AG04450 (cell line): ENCODE measurements at places on chromosomes 6 and 20.
A peak's percentile ranks its signal among the peaks of the same experiment; 100 is the strongest.

DNA sequence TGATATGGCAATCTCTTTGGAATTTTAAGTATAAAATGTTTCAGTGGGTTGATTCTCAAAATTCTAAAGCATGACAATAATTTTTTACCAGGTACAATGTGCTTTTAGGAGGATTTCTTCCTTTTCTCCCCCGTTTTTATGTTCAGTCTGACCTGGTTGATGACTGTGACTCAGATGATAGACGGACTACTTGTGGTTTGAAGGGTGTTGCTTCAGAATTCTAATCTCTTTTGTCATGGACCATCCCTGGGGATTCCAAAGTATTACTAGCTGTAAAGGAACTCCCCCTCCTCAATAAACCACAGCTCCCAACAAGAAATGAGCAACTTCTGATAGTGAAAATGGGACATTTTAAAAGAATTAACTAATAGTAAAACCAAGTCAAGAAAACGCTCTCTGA is 34.9 kb upstream of the TNFAIP3 start:
- no peak for DNase-seq

GRCh38 chr6:108673153-108673552 is 112.4 kb downstream of the FOXO3 start:
- DNase-seq = no peak

DNA sequence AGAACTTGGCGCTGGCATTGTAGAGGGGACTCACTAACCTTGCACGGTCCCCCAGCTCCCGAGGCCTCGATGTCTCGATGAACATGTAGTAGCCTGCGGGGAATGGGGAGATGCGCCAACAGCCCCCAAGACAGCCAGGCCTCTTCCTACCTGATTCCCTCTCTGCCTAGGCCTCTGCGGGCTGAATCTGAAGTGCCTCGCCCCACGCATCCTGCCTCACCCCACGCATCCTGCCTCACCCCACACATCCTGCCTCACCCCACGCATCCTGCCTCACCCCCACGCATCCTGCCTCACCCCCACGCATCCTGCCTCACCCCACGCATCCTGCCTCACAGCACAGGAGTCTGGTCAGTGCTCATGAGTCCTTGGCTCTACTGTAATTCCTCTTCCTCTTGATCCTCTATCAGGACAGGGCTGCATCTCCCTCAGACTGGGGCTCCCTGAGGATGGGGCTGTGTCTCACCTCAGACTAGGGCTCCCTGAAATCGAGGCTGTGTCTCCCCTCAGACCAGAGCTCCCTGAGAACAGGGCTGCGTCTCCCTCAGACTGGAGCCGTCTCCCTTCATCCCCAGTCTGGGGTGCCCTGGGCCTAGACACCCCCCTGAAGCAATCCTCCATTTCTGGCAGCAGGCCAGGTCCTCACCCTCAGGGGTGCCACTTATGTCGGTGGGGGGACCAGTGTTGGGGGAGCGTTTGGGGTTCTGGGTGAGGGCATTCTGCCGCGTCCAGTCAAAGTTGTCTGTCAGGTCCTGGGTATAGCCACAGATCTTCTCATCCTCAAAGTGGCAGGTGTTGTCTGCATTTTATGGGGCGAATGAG is 53.6 kb downstream of the MDGA1 start:
- no peak for DNase-seq

DNA sequence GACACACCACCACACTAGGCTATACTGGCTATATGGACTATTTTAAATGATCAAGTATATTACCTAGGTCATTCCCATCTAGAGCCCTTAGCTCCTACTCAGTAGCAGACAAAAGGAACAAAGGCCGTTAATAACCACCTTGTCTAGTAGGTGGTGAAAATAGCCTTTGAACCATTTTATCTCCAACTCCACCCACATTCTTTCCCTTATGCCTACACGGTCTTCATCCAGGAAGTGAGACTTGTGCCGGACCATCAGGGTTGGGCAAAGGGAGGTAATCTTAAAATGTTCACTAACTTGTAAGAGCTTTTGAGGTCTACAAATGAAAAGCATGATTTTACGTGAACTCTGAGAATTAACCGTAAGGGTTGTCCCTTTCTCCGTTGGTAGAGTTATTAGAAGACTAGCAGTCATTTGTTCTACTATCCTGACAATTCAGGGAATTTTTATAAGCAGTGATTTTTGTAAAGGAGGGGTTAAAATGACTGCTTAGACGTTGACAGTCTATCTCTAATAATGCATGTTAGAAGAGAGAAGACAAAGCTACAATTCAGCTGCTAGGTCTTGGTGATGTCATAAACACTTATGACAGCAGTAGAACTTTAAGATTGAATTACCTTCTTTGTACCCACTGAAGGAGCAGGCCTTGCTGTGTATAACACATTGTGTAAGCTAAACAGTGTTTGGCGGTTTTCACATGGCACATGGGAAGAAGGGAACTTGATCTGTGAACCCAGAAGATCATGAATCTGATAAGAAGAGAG is 371.8 kb upstream of the JAG1 start:
- no peak for DNase-seq

DNA sequence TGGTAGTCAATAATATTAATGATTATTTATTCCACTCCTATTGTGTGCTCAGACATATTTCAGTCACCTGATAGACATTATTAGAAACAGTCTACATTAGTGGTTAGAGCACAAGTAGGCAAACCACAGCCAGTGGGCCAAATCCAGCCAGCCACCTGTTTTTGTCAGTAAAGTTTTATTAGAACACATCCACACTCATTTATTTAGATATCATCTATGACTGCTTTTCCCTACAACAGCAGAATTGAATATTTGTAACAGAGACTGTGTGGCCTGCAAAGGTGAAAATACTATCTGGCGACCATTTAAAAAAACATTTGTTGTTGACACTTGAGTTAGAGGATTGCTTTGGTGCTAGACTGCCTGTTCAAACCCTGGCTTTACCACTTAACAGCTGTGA is 220.0 kb upstream of the ZFP64 start:
- DNase-seq = no peak

GRCh38 chr6:160128879-160129516 is 7.4 kb downstream of the SLC22A1 start:
- no peak for DNase-seq

DNA sequence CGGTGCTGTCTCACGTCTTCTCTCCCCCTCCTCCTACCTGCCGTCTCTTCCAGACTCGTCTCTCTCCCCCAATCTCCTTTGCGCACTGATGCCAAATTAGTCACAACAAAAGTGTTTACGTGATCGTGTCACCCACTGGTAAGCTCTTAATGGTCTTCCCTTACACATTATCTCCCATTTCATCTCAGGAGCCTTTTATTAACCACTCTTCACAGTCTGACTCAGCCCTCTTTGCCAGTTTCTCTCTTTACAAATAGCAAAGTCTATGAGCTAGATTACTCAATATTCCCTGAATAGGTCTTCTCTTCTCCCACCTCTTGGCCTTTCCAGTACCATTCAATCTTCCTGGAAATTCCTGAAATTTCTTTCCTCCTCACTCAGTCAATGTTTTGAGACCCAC is 247.0 kb downstream of the ESR1 start:
- no peak for DNase-seq

- no peak for DNase-seq
These were observed 47.7 kb downstream of the AKAP7 start for GRCh38 chr6:131182991-131183425.

GRCh38 chr6:42042108-42042507 is 8.2 kb upstream of the TAF8 start:
- no peak for DNase-seq

DNA sequence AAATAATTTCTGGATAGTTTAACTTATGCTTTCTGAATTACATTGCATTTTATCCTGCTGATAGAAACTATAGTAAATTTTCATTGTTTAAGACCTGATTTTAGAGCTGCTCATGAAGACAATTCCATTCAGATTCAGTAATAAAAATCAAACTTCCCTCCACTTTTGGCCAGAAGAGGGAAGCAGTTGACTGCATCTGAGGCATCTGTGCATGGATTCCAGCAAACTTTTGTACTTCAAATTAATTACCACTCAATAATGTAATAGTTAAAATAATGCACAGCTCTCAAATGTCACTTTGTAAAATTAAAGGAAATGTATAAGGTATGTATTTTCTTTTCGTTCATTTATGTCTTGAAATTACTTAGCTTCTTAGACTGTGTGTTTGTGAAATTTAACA is 64.2 kb upstream of the SLC35B3 start:
- DNase-seq = no peak

GRCh38 chr6:22954749-22955385 is 385.5 kb downstream of the HDGFL1 start:
- no peak for DNase-seq

- no peak for DNase-seq
These were observed 512.6 kb upstream of the SLC35B3 start for GRCh38 chr6:8947900-8948299.

DNA sequence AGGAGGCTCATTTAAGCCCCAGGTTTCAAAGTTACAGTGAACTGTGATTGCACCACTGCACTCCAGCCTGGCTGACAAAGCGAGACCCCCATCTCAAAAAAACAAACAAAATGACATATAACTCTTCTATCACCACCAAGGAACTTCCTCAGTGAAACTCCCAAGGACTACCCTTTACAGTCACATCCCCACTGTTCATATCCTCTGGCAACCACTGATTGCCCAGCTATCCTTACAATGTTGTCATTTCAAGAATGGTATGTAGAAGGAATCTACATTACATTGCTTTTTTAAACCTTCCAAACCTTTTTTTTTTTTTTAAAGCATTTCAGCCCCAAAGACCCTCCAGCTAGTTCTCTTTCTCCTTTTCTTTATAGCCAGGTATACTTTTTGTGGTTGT is 123.1 kb upstream of the CARMIL1 start:
- DNase-seq = no peak

DNA sequence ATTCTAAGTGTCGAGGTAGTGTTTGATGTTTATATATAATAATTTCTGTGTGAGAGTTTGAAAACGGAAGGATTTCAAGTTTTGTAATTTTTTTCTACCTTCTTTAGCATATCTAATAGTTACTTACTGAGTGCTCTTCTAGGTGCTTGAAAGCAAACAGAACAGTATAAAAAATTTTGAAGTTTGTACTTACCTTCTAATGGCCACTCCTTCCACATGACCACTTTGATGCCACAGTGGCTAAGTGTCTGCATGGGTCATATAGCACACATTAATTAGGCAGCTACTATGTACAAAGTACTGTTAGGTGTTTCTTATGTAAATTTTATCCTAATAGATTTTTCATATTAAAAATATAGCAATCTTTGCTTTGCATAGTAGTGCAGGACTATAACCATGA is 21.1 kb downstream of the RPRD1B start:
- DNase-seq = no peak

DNA sequence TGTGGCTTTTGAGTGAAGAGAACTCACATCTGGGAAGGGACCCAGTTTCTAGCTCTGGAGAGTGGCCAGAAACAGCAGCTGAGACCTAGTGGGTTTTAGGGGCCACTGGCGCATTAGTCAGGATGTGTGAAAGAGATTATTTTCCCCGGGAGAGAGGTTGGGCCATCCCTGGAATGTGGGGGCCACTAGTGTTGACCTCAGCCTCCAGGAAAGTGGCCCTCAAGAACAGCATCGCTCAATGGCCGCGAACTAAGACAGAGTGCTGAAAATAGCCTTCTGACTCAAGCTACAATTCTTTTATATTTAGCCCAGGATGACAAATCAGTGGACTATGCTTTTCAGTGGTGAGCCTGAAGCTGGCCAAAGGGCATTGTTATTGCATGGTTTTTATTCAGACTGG is 210.4 kb upstream of the RNF24 start:
- DNase-seq = peak; percentile 85

- DNase-seq = peak; percentile 42
These were observed 150.8 kb downstream of the PRL start for GRCh38 chr6:22145823-22146677.

DNA sequence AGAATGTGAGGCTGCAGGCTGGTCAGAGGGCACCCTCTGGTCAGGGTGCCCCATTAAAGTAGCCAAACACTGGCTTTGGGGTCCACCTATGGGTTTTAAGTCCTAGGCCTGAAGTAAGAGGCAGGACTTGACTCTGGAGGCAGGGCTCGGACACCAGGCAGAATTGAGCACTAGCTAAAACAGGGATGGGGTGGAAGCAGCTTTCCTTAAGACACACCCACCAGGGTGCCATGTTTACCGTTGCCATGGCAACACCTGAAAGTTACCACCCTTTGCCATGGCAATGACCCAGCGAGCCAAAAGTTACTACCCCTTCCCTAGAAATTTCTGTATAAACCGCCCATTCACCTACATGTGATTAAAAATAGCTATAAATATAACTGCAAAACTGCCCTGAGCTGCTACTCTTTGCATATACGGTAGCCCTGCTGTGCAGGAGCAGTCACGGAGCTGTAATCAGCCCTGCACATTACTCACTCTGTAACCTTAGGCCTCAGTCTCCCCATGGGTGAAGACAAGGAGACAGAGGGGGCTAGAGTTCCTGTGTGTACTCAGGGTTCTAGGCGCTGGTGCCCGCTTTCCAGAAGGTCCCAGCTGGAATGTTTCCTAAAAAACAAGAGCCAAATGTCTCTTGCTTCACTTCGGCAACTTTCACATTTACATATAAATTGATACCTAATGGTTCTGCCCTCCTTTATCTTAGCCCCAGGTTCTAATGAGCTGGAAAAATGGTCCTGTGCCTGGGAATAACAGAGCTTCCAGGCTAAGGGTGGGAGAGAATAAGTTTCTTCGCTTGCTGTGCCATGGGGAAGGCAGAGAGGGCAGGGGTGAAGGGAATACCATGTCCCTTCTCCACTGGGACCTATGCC is 27.2 kb upstream of the SRSF6 start:
- DNase-seq = no peak

- DNase-seq = no peak
These were observed 931.5 kb upstream of the EPHA7 start for GRCh38 chr6:94350833-94351232.

- no peak for DNase-seq
These were observed at the start of gene MICAL1 for GRCh38 chr6:109455437-109456110. MICAL1 (minus strand) TSS chr6:109455772; CDS start chr6:109454196, 1,576 bp downstream.

GRCh38 chr20:60948224-60948623 is 303.8 kb upstream of the CDH4 start:
- no peak for DNase-seq

DNA sequence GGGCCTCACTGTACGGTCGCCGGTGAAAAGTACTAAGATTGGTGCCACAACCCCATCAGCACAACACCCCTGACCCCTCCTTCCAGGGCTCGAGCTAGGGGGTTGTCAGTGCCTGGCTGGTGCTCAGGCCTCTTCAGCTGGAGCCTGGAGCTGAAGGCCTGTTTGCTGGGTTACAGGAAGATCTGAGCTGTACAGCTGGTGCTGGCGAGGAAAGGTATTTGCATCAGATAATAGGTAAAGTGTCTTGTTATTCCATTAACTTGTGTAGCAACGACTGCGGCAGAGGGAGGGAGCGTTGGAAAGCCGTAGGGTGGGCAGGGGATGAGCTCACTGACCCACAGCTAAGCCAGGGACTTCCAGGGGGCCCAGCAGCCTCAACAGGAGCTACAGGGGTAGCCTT is 15.8 kb upstream of the SIRPA start:
- no peak for DNase-seq

- no peak for DNase-seq
These were observed 38.7 kb downstream of the STAU1 start for GRCh38 chr20:49149281-49150045.

GRCh38 chr20:11315525-11315924 is 602.2 kb upstream of the BTBD3 start:
- DNase-seq = no peak

DNA sequence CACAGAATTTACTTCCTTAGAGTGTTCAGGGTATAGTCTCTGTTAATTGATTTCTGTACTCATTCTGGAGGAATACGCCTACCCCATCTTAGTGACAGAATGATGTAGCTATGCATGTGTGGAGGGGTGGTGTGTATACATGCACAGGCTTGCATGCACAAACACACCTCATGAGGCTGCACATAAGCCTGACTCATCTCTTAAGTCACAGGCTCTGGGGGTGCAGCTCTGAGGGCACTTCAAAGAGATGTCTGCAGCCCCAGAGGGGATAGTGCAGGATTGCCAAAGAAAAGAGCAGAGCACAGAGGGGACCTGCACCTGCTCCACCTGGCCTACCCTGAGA is 24.6 kb downstream of the TBX18 start:
- DNase-seq = no peak
